H7 (cell line): ENCODE measurements at places on chromosomes 5 and 9. TPM values are rescaled to one million over a fixed set of nuclear protein-coding genes. Genes with fewer than 3 reads are reported as not detected.

SLC24A2 gene
- 0.35 and 1.3 TPM in 2 replicates for total RNA-seq

PCSK1 gene
- 3.1 and 9.2 TPM in 2 replicates for total RNA-seq

SKP1 gene
- 287 and 332 TPM in 2 replicates for total RNA-seq

DMRTA1 gene
- total RNA-seq: 3.4 and 4.0 TPM in 2 replicates

ENHO gene
- 33.3 and 35.1 TPM in 2 replicates for total RNA-seq

DNAH5 gene
- 0.07 and 0.41 TPM in 2 replicates for total RNA-seq

LHX3 gene
- total RNA-seq: 0.07 TPM in 1 of 2 replicates, not detected in the other

GOLM1 gene
- 24.3 and 31.5 TPM in 2 replicates for total RNA-seq

ZDHHC11B gene
- total RNA-seq: 0.07 and 0.33 TPM in 2 replicates

ENG gene
- total RNA-seq: 1.4 and 1.8 TPM in 2 replicates
